ENCODE measurements at places on chromosomes 12 and 14.

GRCh38 chr14:22070119-22070982, 396.7 kb upstream of the OR4E1 start:
- no peak for DNase-seq

DNA sequence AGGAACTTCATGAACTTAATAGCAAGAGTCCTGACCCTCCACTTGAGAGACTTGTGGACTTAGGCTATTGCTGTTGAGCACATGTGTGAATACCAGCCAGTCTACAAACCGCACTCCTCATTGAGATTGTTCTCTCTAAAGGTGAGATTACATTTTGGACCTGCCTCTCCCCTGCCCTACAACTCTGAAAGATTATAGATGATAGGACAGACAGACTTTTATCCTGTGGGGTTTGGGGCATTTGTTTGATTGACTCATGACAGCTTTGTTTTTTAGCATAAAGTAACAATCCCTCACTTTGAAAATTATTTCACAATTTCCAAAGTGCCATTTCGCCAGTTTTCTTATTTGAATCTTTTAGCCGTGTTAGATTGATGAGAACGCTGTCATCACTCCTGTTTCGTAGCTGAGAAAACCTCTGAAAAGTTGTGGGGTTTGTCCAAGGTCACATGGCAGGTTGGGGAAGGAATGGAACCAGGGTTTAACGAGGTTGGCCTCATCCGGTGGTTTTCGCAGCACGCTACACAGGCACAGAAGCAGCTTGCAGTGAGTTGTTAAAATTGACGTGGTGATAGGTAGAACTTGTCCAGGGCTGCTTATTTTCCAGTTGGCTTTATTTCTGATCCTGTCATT, 836 bp downstream of the EVL start:
- DNase-seq, result no peak

- no peak for DNase-seq
These were observed 1.6 kb upstream of the HOXC12 start for GRCh38 chr12:53952871-53953734.

DNA sequence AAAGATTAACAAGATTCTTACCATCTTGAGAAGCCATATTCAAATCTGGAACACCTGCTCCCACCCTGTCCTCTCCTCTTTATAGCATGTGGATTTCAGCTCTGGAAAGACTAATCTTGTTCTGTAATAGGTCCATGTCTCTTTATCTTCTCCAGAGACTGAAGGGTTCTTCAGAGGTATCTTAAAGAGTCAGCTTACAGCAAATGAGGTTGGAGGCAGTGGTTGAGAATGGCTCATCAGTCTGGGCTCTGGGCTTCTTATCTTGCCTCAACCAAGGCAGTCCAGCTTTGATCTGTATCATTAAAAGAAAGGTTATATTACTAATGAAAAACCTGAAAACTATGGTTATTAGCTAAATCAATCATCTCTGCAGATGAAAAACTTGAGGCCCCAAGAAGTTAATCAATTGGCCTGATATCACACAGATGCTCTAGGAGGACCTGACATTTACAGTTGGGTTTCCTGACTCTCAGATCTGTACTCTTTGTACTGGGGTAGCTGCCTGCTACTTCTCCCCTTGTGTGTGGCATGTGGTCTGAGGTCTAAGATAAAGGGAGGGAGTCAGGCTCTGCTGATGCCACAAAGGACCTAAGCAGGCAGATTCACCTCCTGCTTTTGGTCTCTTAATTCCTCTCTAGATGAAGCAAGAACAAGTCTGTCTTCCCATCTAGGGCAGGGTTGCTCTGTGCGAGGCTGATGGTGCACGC, 1.7 kb upstream of the AKAP6 start:
- DNase-seq, result no peak

- DNase-seq, result peak; percentile 37
These were observed 10.9 kb upstream of the PIK3C2G start for GRCh38 chr12:18250313-18250916.

DNA sequence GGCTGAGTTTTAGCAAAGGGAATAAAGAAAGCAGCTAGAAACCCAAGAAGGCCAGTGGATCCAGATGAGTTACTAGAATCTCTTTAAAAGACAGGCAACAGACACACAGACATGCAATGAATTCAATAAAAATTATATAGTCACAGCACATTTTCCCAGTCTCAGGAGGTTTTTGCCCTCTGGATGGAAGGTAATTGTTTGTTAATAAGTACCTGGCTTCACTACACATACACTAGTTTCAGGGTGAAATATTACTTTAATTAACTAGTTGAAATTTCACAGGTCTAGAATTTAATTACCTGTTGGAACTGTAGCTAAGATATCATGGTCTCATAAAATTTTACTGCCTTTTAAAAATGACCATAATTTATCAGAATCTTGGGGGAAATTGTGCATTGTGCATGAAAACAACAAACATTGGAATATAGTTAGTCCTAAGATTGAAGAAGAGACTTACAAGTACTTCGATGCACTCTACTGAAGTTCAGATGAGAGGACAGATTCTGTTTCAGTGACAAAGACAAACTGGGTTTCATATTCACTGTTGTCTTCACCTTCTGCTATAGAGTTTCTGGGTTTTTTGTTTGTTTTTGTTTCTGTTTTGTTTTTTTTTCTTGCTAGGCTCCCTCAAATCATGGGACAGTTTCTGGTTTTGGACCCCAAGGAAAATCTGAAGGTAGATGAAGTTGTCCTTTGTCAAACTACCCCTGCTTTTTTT, 277.0 kb upstream of the GARIN6 start:
- no peak for DNase-seq

DNA sequence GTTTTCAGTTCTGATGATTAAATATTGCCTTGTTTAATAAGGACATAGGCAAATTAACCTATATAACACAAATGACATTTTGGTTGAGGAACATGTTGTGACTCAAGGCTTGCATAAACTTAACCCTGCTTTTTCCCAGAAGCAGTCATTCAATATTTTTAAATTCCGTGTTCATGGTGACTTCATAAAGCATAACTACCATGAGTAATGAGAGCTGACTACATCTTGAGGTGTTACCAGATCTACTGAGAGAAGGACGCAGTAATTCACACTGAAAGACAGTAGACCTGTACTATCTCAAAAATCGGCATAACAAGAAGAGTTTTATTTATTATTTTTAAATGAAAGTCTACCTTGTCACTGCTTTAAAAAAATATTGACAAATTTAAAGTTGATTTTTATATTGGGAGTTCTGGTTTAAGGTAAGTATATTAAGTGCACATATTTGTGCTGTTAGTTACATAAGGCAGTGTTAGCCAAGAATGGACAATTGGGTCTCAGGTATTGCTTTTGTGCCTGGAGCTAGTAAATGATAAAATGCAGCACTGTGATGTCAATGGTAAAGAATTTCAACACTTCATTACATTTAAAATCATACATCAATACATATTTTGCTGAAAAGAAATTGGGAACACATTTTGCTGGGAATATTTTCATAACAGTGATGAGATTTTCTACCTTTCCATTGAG, 1198.5 kb downstream of the FSCB start:
- no peak for DNase-seq

DNA sequence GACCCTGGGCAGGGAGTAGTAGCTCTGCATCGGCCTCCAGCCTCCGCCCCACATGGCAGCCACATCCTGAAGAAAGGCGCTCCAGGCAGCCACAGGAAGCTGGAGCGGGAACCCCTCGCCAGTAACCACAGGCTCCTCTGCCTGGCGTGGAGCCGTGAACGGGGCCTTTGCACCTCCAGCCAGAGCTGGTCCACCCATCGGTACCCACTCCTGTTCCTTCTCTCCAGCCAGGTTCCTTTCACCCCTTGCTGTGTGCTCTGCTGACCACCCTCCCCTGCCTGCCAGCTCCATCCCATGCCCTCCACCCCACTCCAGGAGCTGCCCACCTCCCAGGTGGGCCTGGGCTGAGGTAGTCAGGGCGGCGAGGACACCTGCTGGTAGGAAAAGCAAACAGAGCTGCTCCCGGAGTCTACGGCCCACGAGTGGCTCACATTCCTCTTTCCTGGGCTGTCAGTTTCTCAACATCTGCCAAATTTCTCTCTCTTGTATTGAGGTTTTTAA, 2.7 kb downstream of the TGFB3 start:
- DNase-seq, result no peak

DNA sequence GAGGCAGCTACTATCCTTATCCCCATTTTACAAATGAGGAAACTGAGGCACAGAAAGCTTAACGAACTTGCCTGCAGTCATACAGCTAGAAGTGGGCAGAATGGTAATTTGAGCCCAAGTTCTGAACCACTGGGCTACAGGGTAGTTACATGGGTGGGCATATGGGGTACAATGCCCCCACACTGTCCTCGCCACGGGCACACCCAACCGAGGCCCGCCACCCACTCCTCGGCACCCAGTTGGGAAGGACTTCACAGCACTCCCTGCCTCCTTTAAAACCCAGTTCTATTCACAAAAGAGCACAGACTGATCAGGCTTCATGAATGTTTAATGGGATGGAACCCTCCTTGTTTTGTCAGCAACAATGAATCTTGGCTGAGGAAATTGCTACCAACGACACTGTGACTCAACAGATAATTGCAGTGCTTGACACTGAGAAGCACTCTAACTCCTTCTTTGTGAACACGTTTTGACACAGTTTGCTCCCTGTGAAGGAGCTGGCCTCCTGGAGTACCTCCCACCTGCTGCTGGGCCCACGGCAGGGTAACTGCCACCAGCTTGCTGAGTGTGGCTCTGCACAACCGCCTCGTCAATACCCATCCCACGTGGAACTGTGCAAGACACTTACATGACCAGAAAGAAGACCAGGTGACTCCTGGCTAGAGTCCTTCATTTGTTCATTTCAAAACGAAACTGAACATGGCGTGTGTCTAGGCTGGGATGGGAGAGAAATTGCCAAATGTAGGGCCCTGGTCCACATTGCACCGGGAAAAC, 63.5 kb downstream of the CLMN start:
- DNase-seq, result no peak

DNA sequence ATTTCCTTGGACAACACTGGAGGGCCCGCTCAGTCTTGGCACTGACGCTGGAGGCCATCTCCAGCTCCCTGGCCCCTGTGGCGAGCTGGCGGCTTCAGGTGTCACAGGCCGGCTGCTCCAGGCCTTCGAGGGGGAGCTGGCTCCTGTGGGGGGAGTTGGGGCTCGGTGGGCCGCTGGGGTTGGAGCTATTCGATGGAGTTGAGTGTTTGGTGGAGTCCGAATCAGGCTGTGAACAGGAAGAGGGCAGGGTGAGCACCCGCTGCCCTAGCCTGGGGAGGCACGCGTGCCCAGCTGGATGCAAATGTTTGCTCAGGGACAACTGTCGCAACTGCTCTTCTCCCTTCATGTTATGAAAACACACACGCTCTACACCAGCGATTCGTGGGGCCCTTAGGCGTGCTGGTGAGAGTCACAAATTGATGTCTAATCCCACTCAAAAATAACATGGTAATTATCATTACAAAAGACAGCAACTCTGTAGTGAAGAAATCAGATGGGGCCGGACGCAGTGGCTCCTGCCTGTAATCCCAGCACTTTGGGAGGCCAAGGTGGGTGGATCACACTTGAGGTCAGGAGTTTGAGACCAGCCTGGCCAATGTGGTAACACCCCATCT, 11.3 kb downstream of the AMN start:
- no peak for DNase-seq

- no peak for DNase-seq
These were observed 185.0 kb upstream of the NRXN3 start for GRCh38 chr14:77985211-77985615.

GRCh38 chr14:104395276-104395675, 184.3 kb upstream of the C14orf180 start:
- no peak for DNase-seq

DNA sequence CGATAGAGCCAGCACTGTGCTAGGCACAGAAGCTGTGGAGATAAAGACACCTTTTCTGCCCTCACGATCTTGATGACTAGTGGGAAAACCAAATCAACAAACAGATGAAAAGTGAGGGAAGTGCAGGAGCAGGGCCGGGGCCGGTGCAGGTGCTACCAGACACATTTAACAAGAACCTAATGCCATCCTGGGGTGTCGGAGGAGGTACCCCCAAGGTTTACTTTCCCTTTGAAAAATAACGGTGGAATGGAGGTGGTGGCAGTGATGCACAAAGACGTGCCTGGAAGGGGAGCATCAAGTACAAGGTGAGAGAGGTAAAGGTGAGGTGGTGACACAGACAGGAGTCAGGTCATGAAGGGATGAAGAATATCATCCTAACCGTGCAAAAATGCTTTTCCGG, 22.1 kb downstream of the SLC6A13 start:
- no peak for DNase-seq

- DNase-seq, result peak; percentile 60
These were observed 56.4 kb downstream of the PITPNM2 start for GRCh38 chr12:123094349-123095077.

DNA sequence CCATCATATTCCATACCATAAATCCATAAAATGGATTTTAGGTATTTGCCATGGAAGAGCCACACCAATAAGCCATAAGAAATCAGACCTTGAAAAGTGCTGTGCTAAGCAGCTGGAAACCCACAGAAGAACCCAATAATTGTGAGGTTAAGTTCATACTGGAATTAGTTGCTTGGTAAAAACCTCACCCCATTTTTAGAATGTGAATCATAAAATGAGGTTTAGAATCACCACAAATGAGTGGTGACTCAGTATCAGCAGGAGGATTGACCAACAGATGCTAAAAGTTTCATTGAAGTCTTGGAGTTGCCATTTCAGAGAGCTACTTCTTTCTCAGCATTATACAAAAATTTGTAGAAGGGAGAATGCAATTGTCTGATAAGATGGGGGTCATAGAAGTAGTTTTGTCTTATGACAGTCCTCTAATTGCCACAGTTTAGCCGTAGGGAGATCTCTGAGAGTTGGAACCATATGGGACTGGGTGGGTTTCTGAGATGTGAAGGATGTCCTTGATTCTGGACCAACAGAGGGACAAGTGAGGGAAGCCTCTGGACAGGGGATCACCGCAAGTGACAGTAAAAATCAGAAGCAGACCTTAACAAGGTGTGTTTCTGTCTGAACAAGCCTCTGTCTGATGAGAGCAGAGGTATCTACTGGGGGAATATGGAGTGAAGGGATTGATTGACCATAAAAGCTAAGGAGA, 1.4 kb upstream of the STON2 start:
- DNase-seq, result peak; percentile 6

DNA sequence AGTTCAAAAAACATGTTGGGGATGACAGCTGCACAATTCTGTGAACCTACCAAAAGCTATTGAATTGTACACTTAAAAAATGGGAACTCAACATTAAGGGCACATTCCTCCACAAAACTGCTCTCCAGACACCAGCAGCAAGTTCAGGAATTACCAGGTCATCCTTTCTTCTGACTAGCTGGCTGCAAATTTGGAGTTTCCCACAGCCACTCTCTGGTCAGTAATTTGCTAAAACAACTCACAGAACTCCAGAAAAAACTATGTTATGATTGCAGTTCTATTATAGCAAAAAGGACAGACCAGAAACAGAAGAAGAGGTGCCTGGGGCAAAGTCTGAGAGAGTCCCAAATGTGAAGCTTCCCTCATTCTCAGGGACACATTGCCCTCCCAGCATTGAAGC, 20.1 kb upstream of the PLEKHD1 start:
- no peak for DNase-seq

- no peak for DNase-seq
These were observed 12.1 kb downstream of the ADCK1 start for GRCh38 chr14:77812028-77812427.

DNA sequence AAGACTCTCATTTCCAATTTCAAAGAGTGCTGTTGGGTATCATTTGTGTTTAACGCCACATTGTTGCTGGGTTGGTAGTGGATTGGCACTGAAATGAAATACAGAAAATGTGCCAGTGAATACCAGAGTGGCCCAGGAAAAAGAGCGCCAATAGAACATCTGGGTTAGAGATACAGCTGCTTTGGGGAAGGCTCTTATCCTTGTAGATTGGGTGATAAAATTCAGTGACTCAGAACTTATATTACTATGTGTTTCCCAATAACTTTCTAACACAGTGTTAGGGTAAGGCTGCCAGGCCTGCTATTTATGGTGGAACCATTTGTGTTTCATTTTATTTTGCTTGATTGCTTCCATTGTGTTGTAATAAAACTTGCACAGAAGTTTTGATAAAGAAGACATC, 168.2 kb upstream of the SSTR1 start:
- DNase-seq, result no peak

Data from AG04450 (cell line).